ENCODE measurements at places on chromosomes 3 and 15. TPM values are rescaled to one million over a fixed set of nuclear protein-coding genes. Genes with fewer than 3 reads are reported as not detected.

HRH1 gene
- total RNA-seq: 3.7 TPM

RASL12 gene
- not detected for total RNA-seq

ZNF660 gene
- total RNA-seq: 0.26 TPM

SLC24A5 gene
- not detected for total RNA-seq

WDR72 gene
- 0.13 TPM for total RNA-seq

LMAN1L gene
- under 0.01 TPM for total RNA-seq

AEN gene
- 48.4 TPM for total RNA-seq

ALDH1A3 gene
- 666 TPM for total RNA-seq

ARRDC4 gene
- 3.9 TPM for total RNA-seq

NUTM1 gene
- not detected for total RNA-seq

SLC35G2 gene
- total RNA-seq: 2.1 TPM

CPNE9 gene
- not detected for total RNA-seq

LDHAL6B gene
- not detected for total RNA-seq

INKA1 gene
- total RNA-seq: 19.5 TPM

CAPN3 gene
- total RNA-seq: 2.1 TPM

GP9 gene
- total RNA-seq: not detected
